ENCODE measurements at places on chromosomes 1 and 21. TPM values are rescaled to one million over a fixed set of nuclear protein-coding genes. Genes with fewer than 3 reads are reported as not detected.

GRCh38 chr1:13642306-13643004 is 57.5 kb upstream of the PRDM2 start:
- DNase-seq, result no peak

The FNDC5 gene
- 75.1 TPM for polyA plus RNA-seq

DNA sequence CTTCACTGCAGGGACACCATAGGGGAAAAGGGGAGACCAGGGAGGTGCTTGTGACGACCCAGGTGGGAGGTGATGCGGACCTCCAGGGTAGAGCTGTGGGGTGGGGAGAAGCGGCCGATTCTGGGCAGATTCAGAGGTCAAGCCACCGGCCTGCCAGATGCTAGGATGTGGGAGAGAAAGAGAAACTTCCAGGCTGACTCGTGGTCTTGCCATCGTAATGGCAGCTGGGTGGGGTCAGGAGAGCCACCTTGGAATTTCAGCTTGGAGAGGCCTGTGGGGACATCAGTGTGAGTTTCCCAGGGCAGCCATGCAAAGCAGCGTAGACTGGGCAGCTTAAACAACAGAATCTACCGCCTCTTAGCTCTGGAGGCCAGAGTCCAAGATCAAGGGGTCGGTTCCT is 258.0 kb upstream of the VAMP3 start:
- DNase-seq, result no peak

DNA sequence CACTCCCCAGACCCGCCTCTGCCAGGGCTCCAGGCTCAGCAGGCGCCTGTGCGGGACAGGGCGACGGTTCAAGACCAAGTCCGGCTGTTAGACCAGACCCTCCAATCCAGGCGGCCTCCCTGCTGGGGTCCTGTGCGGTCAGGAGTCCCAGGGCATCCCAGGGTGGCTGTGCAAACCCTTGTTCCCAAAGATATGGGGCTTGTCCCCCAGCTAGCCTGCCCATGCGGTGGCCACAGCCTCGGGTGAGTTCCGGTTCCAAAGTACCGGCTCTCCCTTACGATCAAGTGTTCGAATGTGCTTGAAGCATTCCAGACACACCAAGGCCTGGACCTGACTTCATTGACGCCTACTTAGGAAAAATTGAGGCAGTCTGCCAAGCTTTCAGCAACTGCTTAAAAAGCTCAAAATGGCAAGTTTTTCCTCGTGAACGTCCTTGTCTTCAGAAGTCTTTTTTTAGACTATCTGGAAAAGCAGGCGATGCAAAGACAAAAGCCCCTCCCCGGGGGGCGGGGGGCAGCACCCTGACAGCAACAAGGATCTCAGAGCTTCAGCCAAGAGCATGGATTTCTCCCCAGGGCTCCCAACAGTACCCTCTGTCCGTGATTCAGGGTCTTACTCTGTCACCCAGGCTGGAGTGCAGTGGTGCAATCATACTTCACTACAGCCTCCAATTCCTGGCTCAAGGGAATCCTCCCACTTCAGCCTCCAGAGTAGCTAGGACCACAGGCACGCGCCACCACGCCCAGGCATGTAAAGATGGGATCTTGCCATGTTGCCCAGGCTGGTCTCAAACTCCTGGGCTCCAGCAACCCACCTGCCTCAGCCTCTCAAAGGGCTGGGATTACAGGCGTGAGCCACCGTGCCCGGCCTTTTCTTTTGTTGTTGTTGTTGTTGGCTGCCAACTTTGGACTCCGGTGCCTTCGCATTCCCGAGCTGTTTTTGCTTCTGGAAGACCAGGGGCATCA is 2.3 kb downstream of the FAAP20 start:
- peak; percentile 64 for DNase-seq

GRCh38 chr1:93848350-93848883 is 30.6 kb downstream of the DNTTIP2 start:
- no peak for DNase-seq

GRCh38 chr1:92820551-92820950 is 11.3 kb upstream of the RPL5 start:
- no peak for DNase-seq

DNA sequence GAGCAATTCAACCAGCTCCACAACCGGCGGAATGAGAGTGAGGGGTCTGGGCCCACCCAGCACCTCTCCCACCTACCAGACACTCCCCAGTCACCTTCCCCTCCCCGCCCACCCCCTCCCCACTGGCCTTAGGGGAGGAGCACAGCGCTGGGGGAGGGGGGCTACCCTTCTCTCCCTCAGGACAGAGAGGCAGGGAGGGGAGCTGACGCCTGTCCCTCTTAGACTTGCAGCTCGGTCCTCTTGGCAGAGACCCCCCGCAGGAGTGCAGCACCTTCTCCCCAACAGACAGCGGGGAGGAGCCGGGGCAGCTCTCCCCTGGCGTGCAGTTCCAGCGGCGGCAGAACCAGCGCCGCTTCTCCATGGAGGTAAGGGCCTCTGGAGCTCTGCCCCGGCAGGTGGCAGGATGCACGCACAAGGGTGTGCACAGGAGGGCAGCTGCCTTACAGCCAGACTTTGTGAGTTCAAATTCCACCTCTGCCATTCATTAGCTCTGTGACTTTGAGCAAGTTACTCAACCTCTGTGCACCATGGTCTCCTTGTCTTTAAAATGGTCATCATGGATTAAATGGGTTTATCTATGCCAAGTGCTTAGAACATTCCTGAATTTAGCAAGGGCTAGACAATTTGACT is 18.9 kb downstream of the CDK18 start:
- no peak for DNase-seq
